ENCODE measurements at places on chromosomes 11 and 22.

- DNase-seq, result no peak
These were observed 35.0 kb upstream of the SPON1 start for GRCh38 chr11:13927481-13927880.

DNA sequence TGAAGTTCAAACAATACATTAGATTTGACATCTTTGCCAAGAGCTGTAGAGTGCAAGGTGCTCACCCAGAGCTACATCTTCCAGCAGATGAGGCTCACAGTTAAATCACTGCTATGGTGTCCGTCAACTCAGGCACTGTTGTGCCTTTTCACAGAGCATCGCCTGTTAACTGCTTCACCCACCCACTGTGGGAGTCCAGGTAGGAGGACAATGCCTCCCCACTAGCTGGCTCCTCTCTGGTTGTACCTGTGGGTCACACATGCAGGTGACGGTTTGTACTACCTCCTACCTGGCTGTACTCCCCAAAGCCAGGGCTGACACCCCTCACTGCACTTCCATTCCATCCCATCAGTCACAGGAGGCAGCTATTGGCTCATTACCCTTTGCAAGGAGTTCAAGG is 84.6 kb upstream of the TOP3B start:
- no peak for DNase-seq

- no peak for DNase-seq
These were observed 34.0 kb upstream of the RFPL3 start for GRCh38 chr22:32323513-32324164.

DNA sequence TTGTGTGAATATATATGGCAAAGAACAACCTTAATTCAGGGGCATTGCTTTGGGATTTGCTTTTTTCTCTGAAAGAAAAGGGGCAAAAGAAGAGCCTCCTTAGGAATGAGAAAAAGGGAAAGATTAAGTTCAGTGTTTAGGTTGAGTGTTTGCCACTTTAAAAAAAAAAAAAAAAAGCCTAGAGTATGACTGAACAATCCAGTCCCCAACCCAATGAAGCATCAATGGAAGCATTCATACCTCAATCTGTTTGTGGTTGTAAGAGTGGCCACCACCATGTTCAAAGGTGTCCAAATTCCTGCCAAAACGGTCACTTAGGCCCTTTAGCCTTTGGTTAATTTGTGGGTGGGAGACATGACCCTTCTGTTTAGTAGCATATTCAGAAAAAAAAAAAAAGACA is 260.6 kb downstream of the SOX6 start:
- no peak for DNase-seq

GRCh38 chr11:1520663-1521267 is 34.2 kb upstream of the MOB2 start:
- no peak for DNase-seq

GRCh38 chr11:128599729-128600128 is 12.4 kb upstream of the ETS1 start:
- DNase-seq, result no peak

GRCh38 chr11:5818245-5818886 is 9.6 kb downstream of the OR52N2 start:
- no peak for DNase-seq

- DNase-seq, result no peak
These were observed 17.7 kb downstream of the TXN2 start for GRCh38 chr22:36463783-36464184.

GRCh38 chr11:58923300-58923788 is 15.9 kb upstream of the GLYATL1 start:
- peak; percentile 61 for DNase-seq

DNA sequence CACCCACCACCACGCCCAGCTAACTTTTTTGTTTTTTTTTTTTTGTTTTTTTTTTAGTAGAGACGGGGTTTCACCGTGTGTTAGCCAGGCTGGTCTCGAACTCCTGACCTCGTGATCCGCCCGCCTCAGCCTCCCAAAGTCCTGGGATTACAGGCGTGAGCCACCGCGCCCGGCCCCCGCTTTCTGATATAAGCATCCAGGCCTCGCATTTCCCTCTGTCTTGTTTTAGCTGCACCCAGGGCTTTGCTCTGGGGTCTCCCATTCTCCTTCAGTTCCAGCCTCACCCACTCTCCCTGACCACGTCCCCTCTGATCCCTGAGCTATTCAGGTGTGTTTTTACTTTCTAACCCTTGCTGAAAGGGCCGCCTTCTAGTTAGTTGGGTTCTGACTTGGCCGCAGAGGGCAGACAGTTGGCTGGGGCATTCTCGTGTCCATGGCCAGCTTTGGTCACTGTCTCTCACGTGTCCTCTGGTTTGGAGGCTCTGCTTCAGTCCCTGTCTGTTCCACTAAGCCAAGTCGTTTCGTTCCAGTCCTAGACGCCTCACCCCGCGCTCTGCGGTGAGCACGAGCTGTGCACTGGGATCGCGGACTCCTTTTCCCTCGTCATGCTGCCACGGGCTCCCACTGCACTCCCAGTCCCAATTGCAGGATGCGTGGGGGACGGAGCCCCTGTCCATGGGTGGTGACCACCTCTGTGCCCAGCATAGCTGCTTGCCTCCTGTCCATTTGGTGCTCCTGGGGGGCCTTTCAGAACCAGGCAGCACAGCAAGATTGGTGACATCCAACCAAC is 6.0 kb upstream of the TNNT3 start:
- no peak for DNase-seq

DNA sequence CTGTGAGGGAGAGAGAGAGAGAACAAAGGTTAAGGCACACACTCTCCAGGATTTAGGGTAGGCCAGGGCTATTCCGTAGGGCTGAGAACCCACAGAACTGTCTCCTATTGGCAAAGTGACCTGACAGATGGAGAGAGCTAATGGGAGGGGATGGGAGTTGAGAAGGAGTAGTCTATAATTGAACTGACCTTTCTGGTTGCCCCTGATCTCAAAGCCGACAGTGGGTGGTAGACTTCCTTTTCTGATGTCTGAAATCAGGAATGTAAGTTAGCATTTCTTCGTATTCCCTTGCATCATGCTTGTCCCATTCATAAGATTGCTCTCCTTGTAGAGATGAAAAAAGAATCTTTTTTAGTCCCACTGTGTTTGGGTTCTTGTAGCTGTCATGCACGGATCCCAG is 210.1 kb downstream of the NTM start:
- no peak for DNase-seq

- no peak for DNase-seq
These were observed 1492.7 kb downstream of the BRD1 start for GRCh38 chr22:48334971-48335370.

DNA sequence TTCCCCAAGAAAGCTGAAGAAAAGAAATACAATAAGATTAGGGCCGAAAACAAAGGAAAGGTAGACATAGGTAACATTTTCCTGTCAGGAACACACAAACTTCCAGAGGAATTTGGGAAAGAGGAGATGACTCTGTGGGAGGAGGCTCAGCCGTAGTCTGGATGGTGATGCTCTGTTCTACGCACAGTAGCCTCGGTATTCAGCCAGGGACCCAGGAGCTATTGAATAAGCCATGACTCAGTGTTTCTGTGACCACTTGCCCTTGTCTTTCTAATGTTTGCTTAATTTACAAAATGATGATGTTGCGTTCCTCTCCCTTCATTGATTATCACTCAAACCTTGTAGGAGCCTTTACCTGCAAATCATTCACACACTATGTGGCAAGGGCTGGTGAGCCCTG is 745.0 kb downstream of the NTM start:
- DNase-seq, result no peak

DNA sequence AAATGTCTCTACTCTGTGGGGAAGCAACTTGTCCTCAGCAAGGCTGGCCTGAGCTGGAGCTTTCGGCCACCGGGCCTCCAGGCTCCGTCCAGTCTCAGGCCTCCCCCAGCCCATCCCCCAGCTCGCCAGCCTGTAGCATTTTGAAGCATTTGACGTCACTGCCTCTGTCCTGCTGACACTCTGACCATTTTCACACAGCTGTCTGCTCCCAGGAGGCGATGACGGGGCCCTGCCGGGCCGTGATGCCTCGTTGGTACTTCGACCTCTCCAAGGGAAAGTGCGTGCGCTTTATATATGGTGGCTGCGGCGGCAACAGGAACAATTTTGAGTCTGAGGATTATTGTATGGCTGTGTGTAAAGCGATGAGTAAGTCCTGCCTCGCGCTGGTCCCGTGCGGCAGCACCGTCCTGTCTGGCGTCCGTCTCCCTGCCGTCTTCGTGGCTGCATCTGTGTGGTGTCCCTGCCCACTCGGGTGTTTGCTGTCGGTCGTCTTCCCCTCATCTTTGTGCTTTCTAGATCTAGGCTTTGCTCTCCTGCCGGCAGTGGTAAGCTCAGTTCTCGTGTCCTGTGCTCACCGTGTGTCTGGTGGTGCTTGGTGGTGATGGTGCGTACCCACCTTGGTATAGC is 36.1 kb upstream of the ST14 start:
- no peak for DNase-seq

GRCh38 chr11:79762279-79762921 is 321.6 kb upstream of the TENM4 start:
- no peak for DNase-seq

GRCh38 chr11:72045849-72046248 is 34.5 kb downstream of the NUMA1 start:
- no peak for DNase-seq

- peak; percentile 15 for DNase-seq
These were observed 1348.2 kb upstream of the RAG2 start for GRCh38 chr11:37946155-37946766.

DNA sequence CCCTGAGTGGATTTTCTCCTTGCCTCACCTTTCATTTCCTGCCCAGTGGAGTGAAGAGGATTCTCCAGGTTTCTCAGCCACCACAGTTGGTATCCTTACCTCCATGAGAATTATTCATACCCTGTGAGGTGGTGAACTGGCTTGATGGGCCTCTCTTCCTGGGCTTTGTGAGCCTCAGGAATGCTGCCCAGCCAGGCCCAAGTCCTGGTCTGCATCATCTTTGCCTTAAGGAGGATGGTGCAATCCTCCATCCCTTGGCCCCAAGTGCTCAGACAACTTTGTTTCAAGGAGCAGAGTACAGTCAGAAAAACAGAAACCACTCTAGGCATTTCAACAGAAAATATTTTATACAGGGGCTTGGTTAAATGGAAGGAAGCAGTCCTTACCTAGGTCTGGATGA is 114.2 kb upstream of the CADM1 start:
- DNase-seq, result no peak

GRCh38 chr11:73152086-73152853 is 10.2 kb upstream of the FCHSD2 start:
- peak; percentile 40 for DNase-seq

DNA sequence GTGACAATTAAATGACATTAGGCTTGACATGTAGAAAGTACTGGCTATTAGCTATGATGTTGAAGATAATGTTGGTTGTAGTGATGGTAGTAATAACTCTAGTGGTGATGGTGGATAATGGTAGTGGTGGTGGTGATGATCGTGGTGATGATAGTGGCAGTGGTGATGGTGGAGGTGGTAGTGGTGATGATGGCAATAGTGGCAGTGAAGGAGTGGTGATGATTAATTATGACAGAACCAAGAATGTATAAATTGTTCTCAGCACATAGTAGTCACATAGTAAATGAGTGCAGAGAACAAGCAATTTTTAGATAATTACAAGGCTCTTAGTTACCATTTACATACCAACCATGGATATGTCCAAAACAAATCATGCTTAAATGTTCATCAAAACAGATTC is 5.3 kb upstream of the CD44 start:
- DNase-seq, result peak; percentile 25

DNA sequence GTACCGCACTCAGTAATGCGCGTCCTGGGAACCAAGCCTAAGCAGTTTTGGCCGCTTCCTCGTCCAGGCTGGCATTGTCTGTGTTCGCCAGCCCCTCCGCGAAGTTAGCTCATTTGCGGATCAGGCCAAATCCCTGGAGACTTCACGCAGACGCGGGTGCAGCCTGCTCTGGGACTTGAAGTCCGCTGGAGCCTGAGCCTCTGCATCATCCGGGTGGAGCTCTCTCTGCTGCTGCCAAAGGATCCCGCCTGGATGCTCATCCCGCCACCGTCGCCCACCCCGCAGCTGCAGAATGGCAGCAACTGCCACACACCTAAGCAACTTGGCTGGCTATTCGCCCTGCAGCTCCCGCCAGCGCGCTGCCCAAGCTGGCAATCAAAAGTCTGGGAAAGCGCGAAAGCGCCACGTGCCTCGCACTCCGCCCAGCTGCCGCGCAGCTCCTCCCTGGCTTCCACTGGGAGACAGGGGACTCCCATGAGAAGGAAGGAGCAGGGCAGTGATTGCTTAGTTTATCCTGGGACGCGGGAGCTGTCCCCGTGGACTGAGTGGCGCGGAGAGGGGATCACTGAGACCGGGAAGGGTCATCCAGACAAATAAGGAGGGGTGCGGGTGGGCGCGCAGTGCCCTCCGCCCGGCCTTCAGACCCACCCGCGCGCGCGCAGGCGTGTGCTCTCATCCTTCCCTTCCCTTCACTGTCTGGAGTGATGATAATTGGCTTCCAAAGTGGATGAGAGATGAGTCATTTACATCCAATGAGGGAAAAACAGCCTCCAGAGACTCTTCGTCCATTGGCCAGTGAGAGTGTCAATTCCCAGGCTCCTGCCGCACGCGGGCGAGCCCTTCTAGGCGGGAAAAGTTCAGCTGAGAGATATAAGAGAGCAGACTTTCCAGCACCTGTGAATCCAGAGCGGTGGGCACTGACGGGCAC is 23.2 kb upstream of the GLYATL1B start:
- no peak for DNase-seq

DNA sequence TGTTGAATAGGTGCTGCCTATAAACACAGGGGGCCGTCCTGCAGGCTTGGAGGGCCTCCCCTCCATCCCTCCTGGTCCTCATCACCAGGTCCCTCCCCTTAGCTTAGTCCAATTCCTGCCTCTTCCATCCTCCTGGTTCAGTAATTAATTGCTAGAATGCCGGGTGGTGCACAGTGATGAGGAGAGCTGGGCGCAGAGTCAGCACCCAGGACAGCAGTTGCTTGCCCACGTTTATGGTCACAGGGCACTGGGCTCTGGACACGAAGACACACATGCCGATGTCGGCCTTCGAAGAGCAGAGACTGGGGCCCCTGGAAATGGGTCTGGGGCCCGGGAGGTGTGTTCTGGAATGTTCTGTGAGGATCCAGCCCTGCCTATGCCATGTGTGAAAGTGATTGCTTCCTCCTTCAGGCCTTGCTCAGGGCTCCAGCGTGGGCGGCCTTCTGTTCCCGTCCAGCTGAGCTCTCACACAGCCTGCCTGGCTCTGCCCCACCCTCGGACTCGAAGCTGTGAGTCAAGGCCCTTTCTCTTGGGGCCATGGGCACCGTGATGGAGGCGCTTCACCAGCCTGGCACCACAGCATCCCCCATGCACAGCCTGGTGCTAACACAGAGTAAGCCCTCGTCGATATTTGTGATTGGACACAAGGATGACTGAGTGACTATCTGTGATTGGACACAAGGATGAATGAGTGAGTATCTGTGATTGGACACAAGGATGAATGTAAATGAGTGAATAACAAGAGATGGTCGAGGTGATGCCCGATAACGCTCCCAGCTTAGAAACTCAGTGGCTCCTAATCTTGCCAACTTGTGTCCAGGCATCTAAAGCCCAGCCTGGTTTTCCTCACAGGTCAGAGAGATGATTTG is 884.7 kb downstream of the BRD1 start:
- DNase-seq, result no peak

GRCh38 chr11:64384981-64385944 is 26.3 kb downstream of the RPS6KA4 start:
- no peak for DNase-seq
